Natural killer cell treated with Interleukin-12 subunit alpha and Interleukin-12 subunit beta and Interleukin-15 and Interleukin-18, amount 100 ng/mL, for 72 hours (primary cell): ENCODE measurements at places on chromosomes 1 and 21. TPM values are rescaled to one million over a fixed set of nuclear protein-coding genes. Genes with fewer than 3 reads are reported as not detected.

- DNase-seq: no peak
Measured at GRCh38 chr1:187261637-187262036, 432.9 kb downstream of the PLA2G4A start.

DNA sequence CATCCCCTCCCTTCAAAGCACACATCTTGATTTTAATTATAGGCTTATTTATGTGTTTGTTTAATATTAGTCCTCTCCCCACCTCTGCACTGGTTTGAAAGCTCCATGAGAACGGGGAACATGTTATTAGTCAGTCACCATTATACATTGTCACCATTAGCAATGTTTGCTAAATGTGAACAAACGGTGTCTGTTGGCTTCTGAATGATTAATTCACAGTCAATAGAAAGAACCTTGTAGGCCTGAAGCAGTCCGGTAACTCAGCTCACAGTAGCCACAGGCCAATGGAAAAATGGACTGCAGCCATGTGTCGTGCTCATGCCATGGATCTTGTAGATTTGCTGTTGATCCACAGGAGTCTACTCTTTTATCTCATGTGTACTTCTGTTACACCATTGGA, 49.7 kb upstream of the NHLH2 start:
- no peak for DNase-seq

DNA sequence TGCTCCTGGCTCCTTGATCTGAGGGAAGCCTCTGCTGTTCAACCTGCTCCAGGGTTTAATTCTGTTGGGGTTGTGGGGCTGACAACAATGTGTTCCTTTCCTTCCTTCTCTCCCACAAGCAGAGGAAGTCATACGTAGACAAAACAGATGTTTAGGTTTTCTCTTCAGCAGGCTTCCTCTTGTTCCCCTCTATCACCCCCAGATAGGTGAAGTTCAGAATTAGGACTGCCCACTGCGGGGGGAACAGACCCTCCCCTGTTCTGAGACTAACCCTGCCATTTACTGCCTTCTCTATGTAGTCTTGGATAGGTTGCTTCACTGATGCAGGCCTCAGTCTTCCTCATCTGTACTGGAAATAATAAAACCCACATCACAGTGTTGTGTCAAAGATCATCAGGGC, 30.0 kb upstream of the NRDC start:
- DNase-seq: no peak

DNA sequence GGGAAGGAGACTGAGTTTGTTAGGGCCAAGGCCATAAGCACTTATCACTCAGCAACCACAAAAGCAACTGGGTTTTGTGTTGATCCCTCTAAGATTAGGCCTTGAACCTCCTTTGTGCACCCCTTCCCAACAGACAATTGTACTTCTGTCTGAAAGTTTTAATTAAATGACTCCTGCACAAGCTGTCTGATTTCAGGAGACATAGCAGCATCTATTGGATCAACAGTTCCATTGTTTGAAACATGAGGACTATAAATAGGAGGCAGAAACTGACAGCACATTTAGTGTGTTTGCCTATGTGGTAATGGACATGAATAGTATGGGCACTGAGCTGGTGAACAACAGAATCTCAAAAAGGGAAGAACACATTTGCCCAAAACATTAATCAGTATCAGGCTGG, 167.3 kb upstream of the KCNJ6 start:
- DNase-seq: no peak

DNA sequence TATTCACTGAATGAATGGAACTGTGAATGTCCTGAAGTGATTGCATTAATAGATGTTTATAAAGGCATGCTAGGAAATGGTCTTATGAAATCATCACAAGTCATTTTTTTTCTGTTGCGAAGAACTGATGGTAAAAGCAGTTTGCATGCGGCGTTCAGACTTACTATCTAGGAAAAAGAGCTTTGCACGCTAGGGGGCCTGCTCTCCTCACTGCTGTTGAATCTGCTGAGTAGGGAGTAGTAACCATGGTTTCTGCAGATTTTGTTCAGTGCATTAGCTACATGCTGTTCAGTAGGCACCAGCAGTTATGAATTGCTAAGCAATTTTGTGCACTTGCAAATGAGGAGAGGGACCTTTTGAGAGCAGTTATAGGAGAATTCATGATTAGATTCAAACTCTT, 57.9 kb downstream of the CENPF start:
- DNase-seq: no peak

- no peak for DNase-seq
Measured at GRCh38 chr1:19366599-19367536, 54.7 kb downstream of the SLC66A1 start.

DNA sequence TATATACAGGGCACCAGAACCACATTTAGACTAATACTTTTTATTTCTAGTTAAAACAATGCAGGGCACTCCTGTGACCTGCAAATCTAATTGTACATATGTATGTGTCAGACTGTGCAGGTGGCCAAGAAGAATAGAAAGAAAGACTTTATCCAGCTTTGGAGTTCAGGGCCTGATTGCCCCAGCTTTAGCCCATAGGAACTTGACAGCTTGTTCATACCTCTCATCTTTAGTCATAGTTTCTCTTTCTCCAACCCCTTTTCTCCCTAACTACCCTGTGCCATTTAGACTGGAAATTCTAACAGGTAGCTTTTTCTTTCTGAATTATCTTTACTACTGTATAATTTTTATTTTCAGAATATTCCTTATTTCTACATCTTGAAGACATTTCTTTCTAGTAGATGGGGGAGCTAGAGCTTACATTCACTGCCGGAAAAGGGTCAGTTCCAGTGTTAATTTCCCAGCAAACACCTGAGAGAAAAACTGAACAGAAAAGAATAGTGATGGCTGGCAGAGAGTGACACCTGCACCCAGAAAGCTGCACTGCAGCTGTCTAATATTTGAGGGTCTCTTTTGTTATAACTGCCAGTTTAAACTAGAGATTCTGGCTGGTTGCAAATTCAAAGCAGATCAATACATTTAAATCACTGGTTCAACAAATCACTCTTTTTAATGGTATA, 8.4 kb downstream of the YBX1 start:
- no peak for DNase-seq

DNA sequence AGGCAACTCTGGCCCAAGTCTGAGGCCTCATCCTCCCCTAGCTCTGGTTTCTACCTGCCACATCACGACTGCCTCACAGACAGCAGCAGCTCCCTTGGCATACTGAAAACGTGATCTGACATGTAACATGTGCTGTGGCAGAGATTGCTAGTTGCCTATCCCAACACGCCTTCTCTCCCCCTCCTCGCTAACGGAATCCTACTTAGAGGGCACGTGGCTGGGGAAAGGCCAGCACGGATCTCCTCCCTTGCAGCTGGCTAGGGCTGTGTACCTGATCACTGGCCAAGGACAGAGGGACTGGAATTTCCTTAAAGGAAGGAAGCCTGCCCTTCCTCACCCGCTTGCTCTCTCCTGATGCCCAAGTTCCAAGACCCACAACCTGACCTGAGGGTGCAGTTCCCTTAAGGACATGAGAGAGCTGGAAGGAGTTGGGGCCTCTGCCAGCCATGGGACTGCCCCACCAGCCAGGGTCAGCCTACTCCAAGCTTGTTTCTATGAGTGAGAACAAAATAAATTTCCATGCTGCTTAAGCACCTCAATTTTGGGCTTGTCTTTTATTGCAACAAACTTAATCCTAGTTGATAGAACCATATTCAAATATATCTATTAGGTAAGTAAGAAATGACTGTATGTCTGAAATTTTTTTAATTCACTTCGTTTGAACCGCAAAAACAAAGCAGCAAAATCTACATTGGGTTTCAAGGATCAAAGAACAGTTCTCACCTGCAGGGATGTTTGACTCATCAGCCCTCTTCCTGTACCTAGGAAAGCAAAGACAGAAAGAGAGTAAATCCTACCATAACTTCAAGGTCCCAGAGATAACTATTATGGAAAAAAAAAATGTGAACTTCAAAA, 7.2 kb downstream of the SETD4 start:
- no peak for DNase-seq

DNA sequence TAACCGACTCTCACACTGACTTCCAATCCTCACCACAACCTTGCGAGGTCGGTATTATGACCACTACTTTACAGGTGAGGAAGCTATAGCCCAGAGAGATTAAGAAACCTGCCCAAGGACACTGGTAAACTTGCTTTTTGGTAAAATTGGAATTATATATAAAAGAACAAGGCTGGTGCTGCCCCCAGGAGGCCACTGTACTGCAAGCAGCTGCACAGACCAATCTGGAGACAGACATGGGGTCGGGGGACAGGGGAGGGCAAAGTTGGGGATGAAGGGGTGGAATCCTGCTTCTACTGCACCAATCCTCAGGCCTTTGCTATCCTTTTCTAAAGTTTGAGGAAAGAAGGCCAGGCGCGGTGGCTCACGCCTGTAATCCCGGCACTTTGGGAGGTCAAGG, 280.8 kb downstream of the SPATA17 start:
- no peak for DNase-seq

- no peak for DNase-seq
Measured at GRCh38 chr1:2810899-2811532, 9.5 kb upstream of the TTC34 start.

GRCh38 chr1:239802275-239802674, 289.4 kb upstream of the FMN2 start:
- DNase-seq: no peak

DNA sequence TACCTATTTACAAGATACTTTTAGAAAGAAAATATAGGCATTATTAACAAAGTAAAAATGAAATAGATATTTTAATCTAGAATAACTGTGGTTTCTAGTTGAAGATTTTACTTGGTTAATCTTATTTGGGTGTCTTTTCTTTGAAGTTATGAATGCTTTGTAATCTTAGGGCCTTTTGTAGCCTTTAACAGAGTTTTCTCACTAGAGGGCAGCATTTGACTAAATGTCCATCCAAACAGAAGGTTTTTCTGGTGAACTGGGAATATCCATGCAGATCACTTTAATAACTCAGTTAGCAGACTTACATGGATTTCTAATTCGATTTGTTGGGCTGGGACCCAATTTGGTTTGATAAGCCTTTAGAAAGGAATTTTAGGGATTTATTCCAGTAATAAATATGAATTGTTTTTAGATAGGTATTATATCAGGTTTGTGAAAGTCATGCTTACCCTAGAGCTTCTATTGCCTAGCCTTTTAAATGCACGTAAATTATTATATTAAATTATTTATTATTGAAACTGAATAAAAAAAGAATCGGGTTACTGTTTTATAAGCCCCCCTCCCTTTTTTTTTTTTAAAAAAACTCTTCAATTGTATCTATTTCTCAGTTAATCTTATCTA, 119.7 kb downstream of the ZNF326 start:
- DNase-seq: no peak

GRCh38 chr1:113391649-113392271, 1.4 kb downstream of the MAGI3 start:
- DNase-seq: no peak

DNA sequence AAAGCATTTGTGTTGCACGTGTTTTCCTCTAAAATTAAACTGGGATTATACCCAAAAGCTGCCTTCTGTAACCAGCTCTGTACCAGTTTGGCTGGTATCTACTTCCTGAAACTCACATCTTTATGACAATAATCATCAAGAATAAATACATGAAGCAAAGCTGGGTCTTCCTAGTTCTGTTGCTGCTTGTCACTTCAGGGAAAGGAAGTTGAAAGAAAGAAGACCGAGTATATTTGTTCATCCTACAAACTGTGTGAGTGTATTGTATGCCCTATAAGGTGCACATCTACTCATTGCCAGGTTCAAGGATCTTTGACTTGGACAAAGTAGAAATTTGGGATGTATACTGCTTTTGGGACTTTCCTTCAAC, 29.1 kb upstream of the IFNGR2 start:
- no peak for DNase-seq

GRCh38 chr1:6955357-6956094, 170.3 kb downstream of the CAMTA1 start:
- no peak for DNase-seq

GRCh38 chr21:33950431-33951079, 35.0 kb upstream of the ATP5PO start:
- no peak for DNase-seq

DNA sequence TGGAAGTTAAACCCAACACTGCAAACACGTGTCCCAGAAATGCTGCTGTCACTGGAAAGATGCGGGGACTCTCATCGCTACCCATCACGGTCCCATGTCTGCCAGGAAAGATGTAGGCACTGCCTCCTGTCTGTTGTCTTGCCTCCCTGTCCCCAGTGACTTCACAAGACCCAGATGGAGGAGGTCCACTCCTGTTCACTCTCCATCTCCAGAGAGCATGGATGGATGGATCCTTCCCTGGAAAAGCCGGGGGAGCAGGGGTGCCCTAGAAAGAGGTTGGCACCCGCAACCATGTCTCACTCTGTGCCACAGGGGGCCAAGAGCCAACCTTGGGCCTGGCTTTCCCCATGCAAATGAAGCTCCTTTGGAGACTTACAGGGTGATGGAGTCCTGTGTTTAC, 135.5 kb downstream of the GLIS1 start:
- DNase-seq: peak; percentile 22

DNA sequence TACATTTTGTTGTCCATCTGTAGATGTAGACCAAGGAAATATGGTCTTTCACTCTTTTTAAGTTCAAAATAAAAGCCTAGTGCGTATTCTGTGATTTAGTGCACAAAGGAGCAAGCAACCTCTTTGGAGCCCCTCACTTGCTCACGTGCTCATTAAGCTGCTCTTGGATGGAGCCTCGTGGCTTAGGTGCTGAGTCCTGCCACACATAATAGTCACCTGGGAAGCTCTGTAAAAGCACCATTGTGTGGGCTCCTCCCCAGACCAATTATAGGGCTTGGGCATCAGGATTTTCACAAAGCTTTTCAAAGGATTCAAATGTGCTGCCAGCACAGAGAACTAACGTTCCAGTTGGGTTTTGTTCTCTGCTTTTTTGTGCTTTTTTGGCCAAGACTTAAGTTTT, 85.0 kb downstream of the PCP4 start:
- no peak for DNase-seq

DNA sequence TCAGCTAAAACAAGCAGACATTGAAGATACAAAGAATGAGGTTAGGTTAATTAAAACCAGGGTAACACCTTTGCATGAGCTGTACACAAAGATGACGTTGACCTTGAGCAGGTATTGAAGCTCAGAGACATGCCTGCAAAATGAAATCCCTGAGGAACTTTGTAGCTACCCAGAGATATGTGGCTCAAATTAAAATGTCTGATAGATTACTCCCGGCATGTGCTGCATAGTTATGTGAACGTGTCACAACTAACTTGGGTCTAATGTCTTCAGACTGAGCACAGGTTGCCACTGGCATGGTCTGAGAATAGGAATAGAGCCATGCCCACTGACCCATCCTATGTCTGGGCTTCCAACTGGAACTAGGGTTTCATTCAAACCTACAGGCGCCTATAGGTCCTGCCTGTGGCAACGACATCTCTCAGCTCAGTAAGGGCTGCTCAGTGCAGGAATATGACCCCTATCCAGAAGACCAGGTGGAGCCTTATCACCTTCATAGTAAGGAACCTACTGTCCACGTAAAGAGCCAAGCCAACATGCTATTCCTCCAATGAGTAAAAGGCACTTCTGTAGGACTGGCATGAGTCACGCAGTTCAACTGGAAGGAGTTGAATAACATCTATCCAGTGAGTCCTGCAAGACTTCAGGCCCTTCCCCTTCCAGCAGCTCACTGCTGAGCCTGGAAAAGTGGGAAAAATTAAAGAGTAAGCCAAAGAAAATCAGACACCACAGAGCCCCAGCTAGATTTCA, 60.7 kb downstream of the PRKAB2 start:
- no peak for DNase-seq

GRCh38 chr21:14267076-14267475, 51.1 kb downstream of the RBM11 start:
- no peak for DNase-seq

The NOS1AP gene
- not detected for total RNA-seq

The SESN2 gene
- 36.1 TPM for total RNA-seq

The OR2T33 gene
- not detected for total RNA-seq

The LAX1 gene
- total RNA-seq: 7.2 TPM

The BATF3 gene
- 137 TPM for total RNA-seq

The FOXD2 gene
- total RNA-seq: 0.36 TPM

The RYR2 gene
- not detected for total RNA-seq

The CLCA2 gene
- not detected for total RNA-seq

The SPRR1B gene
- total RNA-seq: not detected
